ENCODE measurements at places on chromosomes 7 and 10.
A peak's percentile ranks its signal among the peaks of the same experiment; 100 is the strongest.

DNA sequence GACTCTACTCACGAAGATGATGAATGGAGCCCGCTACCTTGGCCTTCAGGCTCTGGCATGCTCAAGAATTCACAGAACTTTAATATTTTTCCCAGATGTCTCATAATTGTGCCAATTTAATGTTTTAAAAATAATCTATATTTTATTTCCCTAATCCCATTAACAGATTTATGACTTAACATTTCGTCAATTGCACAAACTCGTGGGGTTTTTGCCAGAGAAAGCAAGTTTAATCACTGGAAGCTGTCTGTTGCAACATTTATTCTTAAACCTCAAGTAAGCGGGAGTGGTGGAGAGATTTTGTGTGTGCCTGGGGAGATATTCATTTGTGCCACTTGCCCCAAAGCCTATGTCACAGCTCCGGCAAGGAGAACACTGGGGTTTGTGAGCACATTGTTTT, 117.9 kb downstream of the TEX36 start:
- DNase-seq, result no peak

DNA sequence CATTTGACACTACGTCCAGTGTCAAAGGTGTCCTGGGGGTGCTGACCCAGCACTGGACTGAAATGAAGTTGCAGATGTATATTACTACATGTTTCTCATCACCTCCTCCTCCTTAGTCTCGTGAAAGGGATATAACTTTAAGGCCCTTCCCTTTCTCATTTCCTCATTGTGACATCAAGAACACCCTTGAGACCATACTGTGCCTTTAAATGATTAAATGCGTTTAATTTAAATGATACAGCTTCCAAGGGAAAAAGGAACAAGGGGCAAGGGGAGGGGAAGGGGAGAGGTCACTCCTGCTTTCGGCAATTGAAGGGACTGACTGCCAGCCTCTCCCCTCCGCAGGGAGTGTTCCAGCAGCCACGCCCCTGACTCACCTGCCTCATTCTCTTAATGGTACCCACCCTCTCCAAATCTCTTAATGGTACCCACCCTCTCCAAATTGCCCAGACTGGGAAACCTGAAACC, 80.5 kb upstream of the KMT2E start:
- no peak for DNase-seq

DNA sequence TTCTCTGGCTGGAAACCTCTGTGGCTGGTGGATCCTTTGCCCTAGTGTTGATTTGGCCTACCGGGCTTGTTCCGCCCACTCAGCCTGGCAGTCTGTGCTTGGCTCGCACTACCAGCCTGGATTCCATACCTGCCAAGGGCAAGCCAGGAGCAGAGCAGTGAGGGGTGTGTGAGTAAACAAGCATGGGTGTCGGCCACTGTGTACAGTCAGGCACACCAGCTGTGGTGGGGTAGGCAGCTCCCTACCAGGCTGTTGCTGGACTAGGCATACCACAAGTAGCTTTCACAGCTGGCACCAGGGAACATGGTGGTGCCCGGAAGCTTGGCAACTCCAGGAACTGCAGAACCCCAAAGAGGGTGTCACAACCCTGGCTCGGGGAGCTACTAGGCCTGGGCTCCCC, 942.9 kb upstream of the LRRN3 start:
- DNase-seq, result no peak

DNA sequence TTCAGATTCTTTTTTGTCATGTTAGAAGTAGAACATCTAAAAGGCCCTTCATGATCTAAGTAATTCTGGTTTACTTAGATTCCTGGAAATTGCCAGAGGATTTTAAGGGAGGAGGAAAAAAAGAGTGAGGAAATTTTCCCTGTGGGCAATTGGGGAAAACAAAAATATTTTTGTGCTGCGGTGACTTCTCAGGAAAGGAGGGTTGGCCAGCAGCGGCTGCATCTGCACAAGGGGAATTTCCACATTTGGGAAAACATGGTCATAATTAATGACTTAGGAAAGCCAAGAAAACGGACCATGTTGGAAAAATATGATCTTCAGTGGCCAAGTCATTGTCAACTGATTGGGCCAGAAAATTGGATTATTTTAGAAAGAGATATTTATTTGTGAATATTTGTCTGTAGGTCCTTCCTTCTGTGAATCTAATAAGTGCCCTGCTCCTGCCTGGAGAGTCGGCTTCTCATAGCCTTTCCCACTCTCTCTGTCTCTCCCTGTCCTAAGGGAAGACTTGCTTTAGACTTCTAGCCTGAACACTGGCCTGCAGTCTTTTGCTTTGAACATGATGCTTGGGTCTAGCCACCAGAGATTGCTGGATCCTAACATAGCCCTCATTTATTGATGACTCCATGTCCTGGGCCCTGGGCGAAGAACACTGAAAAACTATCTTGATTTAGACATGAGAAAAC, 124.2 kb upstream of the MKLN1 start:
- DNase-seq, result no peak

DNA sequence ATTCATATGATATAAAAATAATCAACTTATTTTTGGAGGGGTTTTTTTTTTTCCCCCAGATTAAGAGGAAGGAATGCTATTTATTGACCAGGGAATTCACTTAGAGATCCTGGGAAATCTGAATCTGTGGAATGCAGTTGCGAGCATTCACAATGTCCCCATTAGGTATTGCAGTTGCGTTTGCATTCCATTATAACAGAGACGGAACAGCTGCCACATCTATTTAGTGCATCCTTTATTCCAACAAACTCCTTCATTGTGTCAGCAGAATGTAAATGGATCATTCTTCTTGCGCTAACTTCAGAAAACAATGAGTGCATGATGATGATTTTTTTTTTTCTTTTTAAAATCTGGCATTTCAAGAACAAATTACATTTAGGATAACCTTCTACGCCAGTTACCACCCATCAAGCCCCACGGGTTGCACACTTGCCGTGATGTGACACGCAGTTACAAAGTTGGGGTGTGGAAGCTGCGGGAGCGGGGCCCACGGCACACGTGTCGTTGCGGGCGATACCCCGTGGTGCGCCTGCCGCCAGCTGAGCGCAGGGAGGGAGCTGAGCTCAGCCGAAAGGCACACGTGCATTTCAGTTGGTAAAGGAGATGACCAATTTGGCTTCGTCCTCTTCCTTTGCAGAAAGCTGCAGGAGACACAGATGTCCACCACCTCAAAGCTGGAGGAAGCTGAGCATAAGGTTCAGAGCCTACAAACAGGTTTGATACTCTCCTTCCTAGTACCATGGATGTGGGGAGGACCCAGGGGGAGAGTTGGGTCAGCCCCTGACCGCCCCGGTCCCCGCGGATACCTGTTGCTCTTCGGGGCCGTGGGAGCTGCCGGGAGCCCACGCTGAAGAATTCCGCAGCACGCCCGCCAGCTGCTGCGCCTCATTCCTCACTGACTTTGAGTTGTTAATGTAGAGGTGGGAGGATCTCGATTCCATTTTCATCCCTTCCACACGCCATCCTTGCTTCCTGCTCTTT, 175.3 kb upstream of the SH2B2 start:
- no peak for DNase-seq

DNA sequence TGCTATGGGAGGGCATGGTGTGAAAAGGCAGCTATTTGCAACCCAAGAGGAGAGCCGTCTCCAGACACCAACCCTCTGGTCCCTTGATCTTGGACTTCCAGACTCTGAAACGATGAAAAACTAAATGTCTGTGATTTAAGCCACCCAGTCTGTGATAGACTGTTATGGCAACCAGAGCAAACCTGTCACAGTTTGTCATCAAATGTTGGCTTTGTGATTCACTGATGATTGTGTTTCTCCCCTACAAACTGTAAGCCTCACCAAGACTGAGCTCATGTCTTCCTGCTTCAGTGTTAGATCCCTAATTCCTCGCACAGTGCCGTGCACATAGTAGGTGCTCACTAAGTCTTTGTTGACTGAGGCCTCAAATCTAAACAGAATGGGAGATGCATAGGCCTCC, 224.6 kb upstream of the PITRM1 start:
- no peak for DNase-seq

DNA sequence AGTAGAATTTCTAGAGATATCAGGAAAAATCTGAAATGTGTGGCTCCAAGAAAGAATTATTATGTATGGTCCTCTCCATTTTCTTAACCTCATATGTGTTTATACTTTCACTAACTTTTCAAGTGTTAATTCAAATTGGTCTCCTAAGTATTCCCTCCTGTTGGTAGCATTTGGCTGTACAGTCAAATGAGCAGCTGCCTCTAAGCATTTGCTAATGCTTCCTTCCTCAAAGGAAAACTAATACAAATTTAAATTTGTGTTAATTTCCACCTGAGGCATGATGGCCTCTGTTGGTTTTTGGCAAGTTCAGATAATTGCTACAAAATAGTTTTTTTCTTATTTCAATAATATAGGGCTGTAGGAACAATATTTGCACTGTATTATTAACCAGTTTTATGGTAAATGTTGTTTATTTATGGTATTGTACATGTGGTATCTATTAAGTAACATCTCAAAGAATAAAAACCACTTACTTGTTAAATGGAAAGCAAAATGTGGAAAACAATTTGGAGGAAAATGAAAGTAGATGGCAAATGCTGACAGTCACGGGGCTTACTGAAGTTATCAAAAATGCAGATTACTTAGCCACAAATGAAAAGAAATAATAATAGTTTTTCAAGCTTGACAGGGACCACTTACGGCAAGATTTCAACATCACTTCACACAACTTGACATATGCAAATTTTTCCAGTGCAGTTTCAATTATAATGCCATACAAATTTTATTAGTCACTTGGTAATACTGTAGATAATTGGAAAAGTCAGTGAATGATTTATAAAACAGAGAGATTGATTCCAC, 299.3 kb upstream of the MEOX2 start:
- DNase-seq, result no peak

DNA sequence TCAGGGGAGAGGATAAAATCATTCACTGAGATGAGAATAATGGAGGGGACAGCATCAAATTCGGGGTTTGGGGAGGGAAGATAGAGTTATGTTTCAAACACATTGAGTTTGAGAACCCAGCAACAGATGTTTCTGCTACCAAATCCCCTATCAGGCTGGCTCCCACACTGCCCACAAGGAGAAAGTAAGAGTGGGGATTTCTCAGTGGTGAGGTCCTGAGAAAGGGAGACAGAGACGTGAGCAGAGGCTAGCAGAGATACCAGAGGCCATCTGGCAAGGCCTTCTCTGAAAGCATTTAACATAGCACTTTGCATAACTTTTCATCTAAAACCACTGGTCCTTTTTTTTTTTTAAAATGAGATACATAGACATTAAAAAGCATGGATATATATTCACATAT, 7.8 kb upstream of the SLF2 start:
- DNase-seq, result no peak

DNA sequence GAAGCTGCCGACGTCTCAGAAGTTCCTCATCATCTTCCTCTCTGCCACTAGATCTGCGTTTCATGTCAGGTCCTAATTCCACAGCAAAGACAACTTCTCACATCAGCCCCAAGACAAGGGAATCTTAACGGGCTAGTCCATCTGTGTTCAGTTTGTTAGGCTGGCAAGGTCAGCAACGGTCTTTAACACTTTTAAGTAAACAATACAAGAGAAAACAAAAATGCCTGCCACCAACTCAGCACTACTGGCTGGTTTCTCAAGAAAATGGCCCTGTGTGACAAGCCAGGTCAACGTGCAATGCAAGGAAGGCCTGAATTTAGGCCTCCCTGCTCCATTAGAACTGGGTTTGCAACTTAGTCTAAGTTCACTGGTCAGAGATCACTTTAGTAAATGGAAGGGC, 41.0 kb upstream of the AFAP1L2 start:
- DNase-seq, result no peak

- DNase-seq, result no peak
Measured at GRCh38 chr10:1448252-1448930, 288.9 kb downstream of the ADARB2 start.

DNA sequence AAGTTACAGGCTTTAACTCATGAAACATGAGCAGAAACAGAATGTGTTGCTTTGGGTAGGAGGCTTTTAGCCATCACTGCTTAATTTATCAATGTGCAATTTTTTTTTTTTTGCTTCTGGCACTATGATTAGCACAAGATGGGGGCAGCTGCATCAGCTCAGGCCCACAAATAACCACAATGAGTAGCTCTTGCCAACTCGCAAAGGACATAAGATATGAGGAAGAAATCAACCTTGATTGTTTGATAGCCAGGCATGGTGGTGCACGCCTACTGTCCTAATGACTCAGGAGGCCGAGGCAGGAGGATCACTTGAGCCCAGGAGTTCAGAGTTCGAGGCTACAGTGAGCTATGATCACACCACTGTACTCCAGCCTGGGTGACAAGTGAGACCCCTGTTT, 12.3 kb downstream of the NOD1 start:
- no peak for DNase-seq

- DNase-seq, result no peak
Measured at GRCh38 chr10:51366044-51366443, 291.8 kb downstream of the PRKG1 start.

DNA sequence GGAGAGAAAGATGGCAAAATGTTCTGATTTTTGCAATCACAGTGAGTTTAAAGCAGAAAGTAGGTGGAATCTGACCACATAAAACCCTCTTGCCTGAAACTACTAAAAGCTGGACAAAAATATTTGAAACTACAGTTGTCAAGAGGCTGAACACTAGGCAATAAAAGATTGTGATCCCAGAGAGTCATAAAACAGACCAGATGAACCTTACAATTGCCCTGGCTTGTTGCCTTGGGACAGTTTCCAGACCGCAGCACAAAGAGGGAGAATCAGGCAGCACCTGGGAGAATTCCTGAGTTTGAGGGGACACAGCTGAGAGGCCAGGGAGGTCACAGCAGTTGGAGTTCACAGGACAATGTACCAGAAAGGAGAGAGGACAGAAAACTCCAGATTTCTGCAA, 107.3 kb upstream of the NANOS1 start:
- no peak for DNase-seq

- DNase-seq, result no peak
Measured at GRCh38 chr7:101720324-101720723, 91.2 kb upstream of the MYL10 start.

DNA sequence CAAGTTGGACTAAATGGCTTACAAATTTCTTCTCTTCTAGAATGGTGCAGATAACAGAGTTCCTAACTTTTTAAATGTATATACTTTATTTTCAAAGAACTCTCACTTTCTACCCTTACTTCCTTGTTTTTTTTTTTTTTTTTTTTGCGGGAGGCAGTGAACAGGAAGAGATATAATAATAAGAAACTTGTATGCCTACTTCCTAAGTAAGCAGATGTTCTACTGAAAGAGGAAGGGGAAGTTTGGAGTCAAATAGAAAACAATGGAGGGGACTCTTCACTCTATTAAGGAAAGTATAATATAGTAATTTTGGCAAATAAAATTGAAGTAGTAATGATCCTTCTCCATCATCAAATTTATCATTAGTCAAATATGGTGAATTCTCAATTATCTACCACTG, 754.0 kb downstream of the KCNMA1 start:
- no peak for DNase-seq

- DNase-seq, result no peak
Measured at GRCh38 chr10:1464881-1465417, 272.4 kb downstream of the ADARB2 start.

GRCh38 chr7:1961701-1962276, 271.0 kb downstream of the MAD1L1 start:
- DNase-seq, result peak; percentile 59

DNA sequence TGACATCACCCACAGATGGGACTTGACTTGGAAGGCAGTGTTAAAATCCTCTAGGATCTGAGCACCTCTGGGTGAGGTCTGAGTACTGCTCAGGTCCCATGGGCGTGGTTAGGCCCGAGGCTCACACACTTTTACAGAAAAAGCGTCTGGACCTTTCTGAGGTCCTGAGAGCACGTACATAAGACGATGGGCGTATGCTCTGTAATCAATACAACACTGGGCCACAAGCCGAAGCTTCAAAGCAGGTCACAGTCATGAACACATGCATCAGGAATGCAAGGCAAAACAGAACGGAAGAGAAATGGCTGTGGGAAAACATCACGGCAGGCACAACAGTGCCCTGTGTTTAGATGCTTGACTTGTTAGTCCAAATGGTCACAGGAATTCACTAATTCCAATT, 112.2 kb downstream of the LARP4B start:
- DNase-seq, result no peak
